ENCODE measurements at places on chromosomes 6 and 20.

DNA sequence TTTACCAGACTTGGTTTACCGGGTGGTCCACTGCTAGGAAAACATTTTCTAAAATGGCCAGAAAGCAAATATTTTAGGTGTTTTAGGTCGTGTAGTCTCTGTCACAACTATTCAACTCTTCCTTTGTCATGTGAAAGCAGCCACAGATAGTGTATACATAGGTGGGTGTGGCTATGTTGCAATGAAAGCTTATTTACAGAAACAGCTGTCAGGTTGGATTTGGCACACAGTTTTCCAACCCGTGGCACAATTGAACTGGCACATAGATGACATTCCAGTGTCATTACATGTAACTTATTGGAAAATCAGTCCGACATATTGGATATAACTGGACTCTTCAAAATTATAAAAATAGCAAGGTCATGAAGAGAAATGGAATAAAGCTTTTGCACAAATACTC, 68.9 kb upstream of the KCNQ5 start:
- DNase-seq, result no peak

DNA sequence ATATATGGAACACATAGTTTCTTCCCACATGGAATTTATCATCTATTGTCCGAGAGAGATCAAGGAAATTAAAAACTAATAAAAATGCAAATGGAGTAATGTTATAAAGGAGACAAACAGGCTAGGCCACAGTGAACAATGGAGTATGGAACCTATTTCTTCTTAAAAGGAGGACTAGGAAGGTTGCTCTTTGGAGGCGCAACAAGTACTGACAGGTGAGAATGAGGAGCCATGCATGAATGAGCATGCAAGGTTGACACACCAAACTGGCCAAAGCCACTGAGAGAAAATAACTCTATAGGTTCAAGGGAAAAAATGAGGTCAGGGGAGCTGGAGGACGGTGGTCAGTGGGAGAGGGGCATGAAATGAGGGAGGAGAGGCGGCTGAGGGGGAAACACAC, 40.9 kb downstream of the PSMB1 start:
- no peak for DNase-seq

DNA sequence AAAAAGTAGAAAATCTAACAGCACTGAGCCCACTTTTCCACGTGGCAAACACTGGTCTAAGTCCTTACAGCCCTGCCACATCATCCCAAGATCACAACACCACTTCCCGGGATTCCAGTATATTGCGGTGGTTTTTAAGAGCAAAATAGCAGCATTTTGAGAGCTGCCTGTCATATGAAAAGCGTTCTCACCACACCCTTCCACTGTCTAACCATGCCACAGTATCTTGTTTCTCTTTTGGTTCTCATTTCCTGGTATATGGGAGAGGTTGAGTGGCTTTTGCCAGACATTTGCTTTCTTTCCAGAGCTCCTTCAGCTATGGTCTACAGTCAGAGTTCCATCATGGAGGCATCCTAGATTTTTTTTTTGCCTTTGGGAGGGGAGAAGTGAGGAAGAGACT, 243.0 kb downstream of the TSHZ2 start:
- no peak for DNase-seq

DNA sequence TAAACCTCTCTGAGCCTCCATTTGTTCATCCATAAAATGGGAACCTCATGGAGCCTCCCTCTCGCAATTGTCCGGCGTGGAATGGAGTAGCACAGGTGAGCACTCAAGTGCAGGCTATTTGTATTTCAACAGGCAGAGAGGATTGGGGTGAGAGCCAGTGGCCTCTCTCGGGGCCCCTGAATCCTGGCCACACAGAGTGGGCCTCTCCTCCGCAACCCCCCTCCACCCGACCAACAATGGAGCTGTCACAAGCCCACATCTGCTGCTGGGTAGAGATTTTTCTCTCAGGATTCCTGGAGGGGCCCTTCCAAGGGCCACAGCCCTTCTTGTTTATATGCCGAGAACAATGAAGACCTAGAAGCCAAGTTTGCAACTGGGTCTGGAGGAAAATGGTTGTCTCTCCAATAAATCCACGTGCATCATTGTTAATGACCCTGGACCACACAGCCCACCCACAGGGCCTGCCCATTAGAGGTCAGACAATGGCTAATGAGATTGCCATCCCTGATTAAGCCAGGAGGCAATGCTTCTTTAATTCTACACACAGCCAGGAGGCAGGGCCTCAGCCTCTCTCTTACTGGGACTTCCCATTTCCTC, 233.0 kb downstream of the ANKRD60 start:
- no peak for DNase-seq

GRCh38 chr6:17957498-17957897, 29.9 kb downstream of the KIF13A start:
- no peak for DNase-seq

DNA sequence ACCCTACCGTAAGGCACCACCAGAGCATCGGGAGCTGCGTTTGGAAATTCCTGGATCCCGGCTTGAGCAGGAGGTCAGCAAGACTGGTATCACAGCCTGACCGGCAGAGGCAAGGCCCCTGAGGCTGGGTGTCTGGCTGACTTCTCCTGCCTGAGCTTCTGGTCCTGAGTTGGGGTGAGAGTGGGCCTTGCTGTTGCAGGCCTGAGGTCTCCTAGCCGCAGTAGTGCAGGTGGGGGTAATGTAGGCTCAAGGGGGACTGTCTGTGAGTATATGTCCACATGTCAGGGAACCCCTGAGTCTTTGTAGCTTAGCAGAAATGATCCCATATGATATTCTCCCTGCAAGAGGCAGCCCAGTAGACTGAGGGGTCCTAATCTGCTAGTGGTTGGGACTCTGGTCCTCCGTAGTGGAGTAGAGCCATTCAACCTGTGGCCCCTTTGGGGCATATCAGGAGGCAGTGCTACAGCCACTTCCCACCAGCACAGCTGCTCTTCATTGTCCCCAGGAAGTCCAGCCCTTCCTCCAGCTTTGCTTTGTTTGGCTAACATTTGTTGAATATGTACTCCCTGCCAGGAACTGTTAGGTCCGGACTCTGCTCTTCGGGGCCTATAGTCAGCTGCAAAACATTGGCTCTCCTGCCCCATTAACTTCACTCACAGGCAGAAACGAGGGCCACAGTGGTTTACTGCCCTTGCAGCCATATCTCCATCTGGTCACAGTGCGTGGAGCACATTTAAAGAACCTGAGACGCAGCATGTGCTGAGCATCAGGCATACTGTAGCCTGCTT, 10.9 kb downstream of the LRRC73 start:
- no peak for DNase-seq

DNA sequence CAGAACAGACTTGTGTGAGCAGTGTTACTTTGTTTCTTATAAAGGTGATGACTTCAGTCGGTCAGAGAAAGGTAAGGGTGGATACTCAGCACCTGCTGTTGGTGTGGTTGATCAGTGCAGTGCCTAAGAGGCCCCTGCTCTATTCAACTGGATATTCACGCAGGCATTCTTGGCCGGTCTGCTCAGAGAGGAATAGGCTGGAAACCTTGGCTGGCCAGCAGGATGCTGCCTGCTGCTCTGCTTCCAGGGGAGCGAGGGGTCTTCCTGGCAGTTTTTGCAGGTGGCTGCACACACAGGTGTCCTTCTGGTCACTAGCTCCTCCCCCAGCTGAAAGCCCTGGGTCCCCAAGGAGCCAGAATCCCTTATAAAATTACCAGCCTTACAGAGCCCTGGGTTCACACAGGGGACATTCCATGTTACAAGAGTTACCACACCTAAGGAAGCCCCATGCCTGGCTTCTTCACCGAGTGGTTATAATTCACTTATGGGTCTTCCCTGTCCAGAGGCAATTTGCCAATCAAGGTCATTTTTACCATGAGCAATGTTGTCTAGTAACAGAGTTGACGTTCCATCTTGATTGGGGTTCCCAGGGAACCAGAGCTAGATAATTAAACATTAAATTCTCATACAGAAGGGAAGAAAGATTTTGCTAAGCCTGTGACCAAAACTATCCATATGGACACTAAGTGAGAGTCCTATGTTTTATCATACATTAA, 16.4 kb downstream of the SYNJ2 start:
- no peak for DNase-seq

- DNase-seq, result no peak
Observed at GRCh38 chr6:28124971-28125353, 553 bp downstream of the ZSCAN16 start.

DNA sequence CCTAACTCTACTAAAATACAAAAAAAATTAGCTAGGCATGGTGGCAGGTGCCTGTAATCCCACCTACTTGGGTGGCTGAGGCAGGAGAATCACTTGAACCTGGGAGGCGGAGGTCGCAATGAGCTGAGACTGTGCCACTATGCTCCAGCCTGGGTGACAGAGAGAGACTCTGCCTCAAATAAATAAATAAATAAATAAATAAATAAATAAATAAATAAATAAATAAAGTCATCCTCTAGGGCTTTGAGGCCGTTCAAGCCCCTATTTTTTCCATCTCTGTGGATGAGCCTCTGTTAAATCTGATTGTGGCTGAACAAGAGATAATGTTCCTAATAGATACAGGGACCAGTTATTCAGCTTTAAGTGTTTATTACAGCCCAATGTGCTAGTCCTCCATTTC, 31.8 kb upstream of the FAM110A start:
- no peak for DNase-seq

DNA sequence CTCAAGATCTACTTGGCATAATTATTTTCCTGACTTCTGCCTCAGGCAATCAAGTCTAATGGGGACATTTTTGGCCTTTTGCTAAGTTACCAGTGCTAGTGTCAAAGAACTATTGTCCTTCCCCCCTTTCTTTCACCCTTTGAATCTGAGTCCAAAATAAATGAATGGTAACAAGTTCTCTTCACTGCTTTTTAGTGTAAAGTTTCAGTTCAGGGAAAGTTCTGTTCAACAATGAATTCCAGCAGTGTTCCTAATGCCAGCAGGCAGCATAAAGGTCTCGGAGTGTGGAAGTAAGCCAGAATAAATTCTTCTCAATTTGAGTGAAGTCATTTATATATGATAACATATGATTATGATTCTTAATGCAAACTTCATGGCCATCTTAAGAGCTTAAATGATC, 20.8 kb upstream of the TSPYL1 start:
- DNase-seq, result no peak

- DNase-seq, result no peak
Observed at GRCh38 chr6:35046103-35046502, 95.0 kb downstream of the TCP11 start.

DNA sequence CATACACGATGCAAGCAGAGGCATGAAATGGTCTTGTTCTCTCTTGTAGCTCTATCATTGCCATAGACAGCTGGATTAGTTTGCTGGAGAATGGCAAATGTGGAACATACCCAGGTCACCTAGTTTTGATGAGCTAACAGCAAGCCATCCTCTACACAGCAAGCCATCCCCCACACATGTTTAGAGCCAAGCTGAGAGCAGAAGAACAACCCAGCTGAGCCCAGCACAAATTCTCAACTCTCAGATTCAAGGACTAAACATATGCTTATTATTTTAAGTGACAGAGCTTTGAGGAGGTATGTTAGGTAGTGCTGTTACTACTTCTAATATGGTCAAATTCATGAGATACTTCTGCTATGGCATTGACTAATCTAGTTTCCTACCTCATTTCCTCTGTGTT, 230.3 kb downstream of the OTOR start:
- DNase-seq, result no peak

- no peak for DNase-seq
Observed at GRCh38 chr6:139760128-139760527, 385.7 kb upstream of the CITED2 start.

GRCh38 chr6:137219664-137220252, 573 bp upstream of the IFNGR1 start:
- no peak for DNase-seq

DNA sequence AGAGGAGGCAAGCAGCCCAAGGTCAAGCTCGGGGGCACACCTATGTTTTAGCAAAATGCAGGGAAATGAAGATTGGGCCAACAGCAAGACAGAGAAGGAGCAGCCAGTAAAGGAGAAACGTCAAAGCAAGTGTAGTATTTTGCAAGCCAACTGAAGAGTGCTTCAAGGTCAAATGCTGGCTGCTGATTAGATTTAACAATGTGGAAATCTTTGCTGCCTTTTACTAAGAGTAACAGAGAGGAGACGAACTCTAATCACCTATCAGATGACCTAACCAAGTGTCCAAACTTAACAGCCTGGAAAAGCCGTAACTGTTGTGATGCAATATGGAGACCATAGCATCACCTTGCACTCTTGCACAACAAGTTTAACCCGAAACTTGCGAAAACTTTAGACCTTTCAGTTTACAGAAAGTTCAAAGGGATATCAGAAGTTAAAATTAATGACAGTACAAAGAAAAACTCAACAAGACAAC, 30.4 kb downstream of the AKIRIN2 start:
- no peak for DNase-seq

GRCh38 chr6:34057790-34058189, 88.1 kb downstream of the GRM4 start:
- DNase-seq, result no peak

DNA sequence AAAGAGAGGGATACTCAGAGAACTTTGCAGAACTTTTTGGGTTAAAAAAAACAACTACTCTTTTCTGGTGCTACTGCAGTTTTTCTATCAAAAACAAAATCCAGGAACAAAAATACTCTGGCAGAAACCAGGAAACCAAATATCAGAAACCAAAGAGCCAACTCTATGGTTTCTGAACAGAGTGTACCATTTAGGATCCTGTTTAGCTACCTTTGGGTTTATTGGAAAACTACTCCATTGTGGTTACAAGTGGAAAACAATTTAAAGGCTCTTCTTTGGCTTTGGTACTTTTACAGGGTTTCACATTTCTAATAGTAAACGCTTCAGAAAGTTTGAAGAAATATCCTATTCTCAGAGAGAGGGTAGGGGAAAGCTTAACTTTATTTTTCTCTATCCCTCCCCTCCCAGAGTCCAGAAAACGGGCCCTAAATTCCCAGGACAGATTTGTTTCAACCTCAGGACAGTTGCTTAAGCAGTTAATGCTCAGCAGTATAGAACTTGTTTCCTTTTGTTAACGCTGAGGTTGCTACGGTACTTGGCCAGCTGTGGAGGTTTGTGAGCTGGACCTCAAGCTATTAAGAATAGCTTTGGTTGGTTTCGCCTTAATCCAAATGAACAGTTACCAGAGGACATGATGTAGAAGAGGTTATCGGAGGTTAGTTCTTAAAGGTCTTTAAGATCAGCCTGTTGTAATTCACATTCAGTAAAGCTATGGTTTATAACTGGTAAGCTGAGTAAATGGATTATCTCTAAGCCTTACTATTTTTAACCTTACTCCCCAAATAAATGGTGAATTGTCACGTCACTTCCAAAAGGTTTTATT, 47.9 kb downstream of the FOXO3 start:
- DNase-seq, result no peak

DNA sequence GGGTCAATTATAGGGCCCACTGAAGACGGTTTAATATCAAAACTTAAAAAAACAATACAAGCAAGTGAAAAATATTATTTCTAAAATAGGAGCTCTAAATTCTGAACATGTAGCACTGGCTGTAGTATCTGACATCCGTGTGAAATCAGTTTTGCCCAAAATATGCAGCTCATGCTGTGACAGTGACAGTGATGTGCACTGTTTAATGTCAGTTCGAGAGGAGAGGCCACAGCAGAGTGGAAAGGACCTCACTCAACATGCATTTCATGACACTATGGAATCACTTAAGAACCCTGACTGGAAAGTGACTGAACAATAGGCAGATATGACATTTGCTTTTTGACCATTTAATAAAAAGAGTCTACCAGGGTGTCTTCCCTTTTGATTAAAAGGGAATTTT, 397.0 kb downstream of the FRK start:
- DNase-seq, result no peak
